Stimulated activated CD4-positive, alpha-beta T cell treated with anti-CD3 and anti-CD28 coated beads, Interleukin-1b, Interleukin-23, amount 100 ng/mL, for 1 hour (primary cell): ENCODE measurements at places on chromosomes 1 and 21.

DNA sequence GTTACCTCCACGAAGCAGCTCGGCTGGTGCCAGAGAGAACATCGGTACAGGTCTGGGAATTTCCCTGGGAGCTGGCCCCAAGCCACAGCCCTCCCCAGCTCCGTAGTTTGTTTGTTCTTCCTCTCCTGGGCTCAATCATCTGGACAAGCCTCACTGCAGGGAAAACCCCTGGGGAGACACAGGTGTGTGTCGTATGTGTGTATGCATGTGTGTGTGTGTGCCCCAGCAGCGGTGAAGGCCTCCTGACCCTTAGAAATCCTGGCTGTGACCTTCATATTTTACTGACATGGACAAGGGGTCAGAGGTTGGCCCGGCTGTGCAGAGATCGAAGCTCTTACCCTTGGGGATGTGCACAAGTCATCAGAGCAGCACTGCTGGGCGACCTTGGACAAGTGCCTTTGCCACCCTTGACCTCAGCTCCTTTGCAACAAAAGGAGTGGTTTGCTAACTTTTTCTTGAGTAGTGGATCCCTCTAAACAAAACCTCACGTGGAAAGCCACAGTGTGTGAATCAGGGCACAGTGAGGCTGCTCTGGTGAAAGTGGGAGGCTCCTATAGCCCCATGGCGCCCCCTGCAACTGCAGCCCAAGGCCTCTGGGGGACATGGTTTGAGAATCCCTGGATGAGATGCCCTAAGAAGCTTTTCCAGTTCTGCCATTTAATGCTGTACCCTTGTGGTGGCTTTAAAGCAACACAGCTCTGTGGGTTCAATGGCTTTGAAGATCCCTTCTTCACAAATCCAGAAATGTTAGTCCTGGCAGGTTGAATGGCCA, 12.3 kb upstream of the IL22RA1 start:
- no peak for DNase-seq

DNA sequence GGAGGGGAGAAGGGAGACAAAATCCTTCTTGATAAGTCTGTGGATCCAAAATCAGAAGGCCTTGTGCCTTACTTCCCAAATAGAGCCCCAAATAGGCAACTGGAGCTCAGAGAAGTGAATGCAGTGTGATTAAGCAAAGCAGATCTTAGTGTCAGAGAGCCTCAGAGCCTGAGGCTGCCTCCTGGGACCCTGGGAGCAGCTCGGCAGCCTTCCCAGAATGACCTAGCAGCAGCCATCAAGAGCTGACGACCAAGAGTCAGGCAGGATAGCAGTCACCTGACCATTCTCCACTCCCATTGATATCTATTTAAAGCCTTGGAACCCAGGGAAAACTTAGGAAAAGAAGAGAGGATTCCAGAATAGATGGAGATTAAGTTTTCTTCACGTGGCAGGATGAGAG, 78.0 kb upstream of the SMYD2 start:
- DNase-seq, result no peak

- no peak for DNase-seq
Observed at GRCh38 chr1:226482196-226482595, 66.4 kb upstream of the STUM start.

DNA sequence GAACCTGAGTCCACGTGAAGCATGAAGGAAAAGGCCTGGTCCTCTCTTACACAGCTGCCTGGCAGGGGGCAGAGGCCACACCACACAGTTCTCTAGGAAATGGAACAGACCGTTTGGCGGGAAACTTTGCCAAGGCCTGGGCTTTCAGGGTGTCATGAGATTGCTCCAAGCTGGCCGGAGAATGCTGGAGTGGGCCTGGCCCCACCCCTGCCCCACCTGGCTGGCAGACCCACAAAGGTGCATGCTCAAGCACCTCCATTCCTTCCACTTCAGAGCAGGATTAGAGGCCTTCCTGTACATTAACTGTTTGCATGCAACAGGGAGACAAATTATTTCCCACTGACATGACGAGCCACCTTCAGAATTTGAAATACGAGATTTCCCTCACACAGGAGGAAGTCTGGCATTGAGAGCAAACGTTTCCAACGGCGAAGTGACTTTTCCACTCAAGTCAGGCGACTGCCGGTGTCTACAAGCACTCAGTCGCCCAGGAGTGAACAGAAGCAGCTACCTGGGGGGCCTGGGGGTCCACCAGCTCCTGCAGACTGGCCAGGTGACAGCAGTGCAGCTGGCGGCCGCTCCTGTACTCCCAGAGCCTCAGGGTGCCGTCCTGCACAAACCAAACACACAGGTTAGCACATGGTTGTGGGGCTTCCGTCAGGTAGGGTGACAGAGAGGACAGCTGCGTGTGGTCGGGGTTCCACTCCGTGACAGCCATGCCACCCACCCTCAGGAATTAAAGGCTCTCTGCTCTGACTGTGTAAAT, 24.0 kb downstream of the WDR4 start:
- DNase-seq, result no peak

- no peak for DNase-seq
Observed at GRCh38 chr21:32764186-32764585, 7.4 kb downstream of the PAXBP1 start.

DNA sequence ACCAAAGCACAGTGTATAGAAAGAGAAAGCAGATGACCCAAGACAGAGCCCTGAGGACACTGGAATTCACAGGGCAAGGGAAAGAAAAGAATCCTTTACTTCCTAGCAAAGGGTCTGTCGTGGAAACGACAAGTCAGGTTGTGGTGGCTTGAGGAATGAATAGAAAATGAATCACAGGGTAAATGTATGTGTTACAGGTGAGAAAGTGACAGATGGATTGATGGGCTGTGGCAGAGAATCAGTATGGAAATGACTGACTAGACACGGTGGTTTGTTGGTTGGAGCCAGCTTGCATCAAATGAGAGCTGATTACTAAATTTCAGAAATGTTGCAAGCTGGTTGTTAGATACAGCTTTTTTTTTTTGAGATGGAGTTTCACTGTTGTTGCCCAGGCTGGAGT, 46.9 kb downstream of the PTP4A2 start:
- DNase-seq, result no peak

- DNase-seq, result no peak
Observed at GRCh38 chr1:233843525-233844204, 60.8 kb upstream of the SLC35F3 start.

GRCh38 chr1:190377294-190377693, 100.4 kb downstream of the BRINP3 start:
- DNase-seq, result no peak

DNA sequence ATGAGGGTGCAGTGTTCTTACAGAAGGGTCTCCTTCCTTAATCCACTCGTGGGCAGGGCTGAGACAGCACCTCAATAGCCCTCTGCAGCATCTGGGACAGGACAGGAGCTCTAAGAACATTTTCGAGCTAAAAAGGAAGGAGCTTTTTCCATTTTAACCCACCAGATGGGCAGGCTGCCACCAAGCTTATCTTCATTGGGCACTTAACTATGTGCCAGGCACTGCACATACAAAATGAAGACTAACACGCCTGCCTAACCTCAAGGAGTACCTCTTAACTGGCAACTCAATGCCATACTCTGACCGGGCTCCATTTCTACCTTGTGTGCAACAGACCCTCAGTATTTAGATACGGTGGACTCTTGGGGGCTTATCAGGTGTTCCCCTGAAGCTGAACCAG, 48.2 kb downstream of the SSBP3 start:
- no peak for DNase-seq

DNA sequence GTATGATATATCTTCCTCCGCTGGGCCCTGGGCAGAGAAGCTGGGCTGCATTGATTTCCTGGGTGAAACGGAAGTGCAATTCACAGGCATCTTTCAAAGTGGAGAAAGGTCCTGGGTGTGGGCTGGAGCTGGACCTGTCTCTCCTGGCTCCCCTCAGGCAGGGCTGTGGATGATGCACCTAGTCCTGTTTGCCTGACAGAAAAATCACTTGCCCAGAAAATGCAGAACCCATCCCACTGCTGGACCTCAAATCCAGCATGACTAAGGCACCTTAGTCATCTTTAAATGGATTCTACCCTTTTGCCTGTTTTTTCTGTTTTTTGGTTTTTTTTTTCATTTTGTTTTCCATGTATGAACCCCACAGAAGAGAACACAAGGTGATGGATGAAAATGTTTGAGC, 49.7 kb downstream of the MYSM1 start:
- DNase-seq, result no peak

DNA sequence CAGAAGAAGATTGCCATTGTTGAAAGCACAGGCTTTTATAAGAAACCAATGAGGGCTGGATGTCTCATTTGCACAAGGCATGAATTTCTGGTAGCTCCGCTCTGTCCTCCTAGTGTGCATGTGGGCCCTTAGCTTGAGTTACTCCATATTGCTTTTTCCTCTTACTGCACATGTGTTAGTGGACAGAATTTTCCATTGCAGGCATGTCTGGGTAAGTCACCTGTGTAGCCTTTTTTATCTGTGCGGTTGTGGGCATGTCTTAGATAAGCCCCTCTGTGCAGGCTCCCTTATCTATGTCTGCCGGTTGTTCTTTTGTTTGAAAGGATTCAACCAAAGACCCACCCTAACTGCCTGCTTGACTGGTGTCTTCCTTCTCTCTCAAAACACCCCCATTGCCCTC, 7.2 kb upstream of the CLCA1 start:
- DNase-seq, result no peak

DNA sequence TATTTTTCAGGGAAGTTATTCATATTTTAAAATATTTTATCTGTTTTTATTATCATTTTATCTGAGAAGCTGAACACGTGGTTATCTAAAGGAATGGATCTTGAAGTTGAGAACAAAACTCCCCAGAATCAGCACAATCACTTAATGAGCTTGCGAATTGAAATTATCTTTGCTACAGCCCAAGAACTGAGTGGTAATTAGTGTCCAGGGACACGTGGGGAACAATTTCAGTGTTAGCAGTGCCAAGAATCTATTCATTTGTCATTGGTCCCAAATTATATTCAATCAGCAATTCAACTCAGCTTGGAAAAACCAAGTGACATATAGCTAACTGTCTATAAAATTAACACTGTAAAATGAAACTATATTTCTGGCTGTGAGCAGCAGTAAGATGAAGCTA, 197.6 kb upstream of the UBE2U start:
- DNase-seq, result no peak

DNA sequence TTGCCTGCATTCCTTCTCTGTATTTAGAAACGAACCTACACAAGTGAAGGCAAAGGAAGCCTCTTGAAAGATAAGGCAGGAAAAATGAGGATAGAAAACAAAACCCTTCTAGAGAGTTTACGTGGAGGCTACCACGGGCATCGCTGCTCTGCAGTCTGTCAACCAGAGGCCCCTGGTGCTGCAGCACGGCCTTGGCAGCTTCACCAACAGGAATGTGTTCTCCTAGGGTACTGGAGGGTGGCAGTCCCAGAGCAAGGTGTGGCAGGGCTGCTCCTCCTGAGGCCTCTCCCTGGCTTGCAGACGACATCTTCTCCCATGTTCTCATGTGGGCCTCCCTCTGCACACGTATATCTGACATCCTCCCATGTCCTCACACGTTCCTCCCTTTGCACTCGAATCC, 57.6 kb upstream of the SAMD11 start:
- DNase-seq, result no peak

- DNase-seq, result no peak
Observed at GRCh38 chr1:85849660-85850059, 141.4 kb upstream of the ZNHIT6 start.

- DNase-seq, result no peak
Observed at GRCh38 chr1:88179943-88180342, 504.1 kb upstream of the PKN2 start.

DNA sequence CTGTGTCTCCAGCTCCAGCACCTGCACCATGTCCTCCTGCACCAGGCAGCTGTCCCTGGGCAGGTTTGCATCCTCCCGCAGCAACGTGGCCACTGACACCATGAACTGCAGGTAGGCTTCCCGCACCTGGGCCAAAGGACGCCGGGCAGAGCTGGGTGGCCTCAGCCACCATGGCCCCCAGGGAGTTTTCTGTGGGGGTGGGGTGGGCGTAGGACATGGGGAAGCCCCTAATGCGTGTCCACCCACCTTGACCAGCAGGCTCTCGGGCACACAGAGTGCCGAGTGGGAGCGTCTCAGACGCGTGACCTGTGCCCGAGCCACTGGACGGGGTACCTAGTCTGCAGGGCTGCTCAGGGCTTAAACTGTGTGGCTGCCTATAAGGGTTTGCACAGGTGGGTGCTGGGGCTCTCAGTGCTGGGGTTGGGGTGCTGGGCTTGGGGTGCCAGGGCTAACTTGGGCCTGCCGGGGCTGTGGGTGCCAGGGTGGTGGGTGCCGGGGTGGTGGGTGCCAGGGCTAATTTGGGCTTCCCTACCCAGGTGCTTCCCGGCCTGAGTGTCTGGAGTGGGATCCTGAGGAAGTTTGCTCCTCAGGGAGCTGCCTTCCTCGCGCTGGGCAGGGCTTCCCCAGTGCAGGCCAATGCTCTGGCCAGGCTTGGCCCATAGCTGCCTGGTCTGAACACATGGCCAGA, 17.7 kb downstream of the PRXL2B start:
- DNase-seq, result no peak

- DNase-seq, result no peak
Observed at GRCh38 chr1:164853146-164853545, 294.2 kb downstream of the PBX1 start.

GRCh38 chr1:27331922-27332321, 9.9 kb upstream of the SYTL1 start:
- no peak for DNase-seq

GRCh38 chr21:26098772-26099397, 71.7 kb downstream of the APP start:
- DNase-seq, result no peak
